NCI-H510A treated with DMSO at 0.1 percent for 48 hours (cell line): ENCODE measurements at places on chromosomes 5 and 9.

GRCh38 chr9:126028746-126029145 is 281.6 kb downstream of the PBX3 start:
- no peak for DNase-seq

GRCh38 chr5:111231119-111231518 is 6.9 kb downstream of the CAMK4 start:
- no peak for DNase-seq

- no peak for DNase-seq
These were observed 700.5 kb upstream of the CDH10 start for GRCh38 chr5:25345240-25345771.

DNA sequence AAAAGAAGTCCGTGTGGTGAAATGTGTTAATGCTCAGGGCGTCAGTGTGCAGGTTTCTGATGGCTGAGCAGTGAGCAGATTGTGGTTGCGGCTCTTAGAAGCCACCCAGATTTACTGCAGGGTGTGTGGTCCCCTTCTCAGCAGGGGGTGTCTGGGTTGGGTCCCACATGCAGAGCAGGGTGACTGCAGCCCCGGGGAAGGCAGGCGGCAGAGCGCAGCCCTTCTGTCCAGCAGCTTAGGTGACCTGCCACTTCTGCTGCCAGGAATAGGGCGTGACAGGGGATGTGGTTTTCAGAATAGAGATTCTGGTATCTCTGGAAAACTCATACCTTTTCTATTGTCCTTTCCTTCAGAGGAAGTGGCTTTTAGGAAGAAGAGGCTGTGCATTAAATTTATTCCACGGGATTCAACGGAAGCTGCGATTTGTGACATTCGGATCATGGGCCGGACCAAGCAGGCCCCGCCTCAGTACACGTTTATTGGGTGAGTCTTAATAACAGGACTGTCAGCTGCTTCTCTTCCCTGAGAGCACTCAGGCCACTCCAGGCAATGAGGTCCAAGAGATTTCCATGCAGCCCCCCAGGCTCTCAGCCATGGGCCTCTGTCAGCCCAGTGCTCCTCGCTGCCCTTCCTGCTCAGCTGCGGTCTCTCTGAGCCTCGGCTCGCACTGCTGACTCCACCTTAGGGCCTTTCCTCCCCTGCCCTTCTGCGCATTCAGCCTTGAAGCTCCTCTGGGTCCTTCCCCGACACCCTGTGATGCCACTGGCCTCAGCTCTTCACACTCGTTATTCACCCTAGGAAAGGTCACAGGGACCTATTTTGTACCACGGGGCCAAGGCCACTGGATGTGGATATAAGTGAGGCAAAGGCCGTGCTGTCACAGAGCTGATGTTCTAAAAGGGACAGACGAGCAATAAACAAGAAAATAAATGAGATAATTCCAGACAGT is 65.4 kb downstream of the MVB12B start:
- DNase-seq = no peak

- no peak for DNase-seq
These were observed 94.7 kb downstream of the FGF10 start for GRCh38 chr5:44294516-44294915.

DNA sequence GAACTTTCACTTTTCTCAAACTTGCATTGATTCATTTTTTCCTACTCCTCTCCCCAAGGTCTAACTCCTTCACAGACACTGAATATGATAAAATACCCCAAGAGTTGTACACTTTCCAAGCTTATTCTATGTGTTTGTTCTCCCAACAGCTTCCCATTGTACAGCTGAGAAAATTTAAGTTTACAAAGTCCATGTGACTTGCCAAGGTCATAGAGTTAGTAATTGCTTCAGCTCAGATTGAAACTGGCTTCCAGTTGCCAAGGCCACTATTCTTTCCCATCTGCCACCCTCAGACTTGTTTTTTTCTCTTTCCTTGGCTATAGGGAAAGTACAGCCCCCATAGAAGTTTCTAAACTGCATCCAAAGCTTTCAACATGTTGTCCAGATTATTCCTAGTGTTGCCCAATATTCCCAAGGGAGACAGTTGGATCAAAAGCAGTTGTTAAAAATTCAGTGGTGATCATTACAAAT is 34.8 kb downstream of the TNFSF8 start:
- no peak for DNase-seq

DNA sequence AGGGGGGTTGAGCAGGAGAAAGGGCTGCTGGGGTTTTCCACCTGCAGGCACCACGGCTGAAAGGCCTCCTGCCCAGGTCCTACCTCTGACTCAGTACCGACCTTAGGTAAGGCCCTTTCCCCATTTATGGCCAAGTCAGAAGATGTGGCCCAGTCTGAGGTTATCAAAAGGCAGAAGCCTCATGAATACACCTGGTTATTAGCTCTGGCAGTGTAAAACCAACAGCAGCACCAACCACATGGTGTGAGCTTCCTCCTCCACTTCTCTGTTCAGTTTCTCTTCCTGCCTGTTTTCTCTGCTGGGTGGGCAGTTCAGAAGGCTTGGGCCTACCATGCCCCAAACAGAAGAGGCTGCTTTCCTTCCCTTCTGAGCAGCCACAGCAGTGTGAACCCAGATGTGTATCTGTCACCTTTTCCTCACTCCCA is 86.9 kb downstream of the UGCG start:
- DNase-seq = peak; percentile 57

- DNase-seq = no peak
These were observed 35.8 kb downstream of the IZUMO3 start for GRCh38 chr9:24509850-24510249.

GRCh38 chr9:131869348-131869747 is 129.5 kb upstream of the RAPGEF1 start:
- no peak for DNase-seq

GRCh38 chr5:97162045-97162444 is 19.6 kb upstream of the LIX1 start:
- DNase-seq = peak; percentile 56

DNA sequence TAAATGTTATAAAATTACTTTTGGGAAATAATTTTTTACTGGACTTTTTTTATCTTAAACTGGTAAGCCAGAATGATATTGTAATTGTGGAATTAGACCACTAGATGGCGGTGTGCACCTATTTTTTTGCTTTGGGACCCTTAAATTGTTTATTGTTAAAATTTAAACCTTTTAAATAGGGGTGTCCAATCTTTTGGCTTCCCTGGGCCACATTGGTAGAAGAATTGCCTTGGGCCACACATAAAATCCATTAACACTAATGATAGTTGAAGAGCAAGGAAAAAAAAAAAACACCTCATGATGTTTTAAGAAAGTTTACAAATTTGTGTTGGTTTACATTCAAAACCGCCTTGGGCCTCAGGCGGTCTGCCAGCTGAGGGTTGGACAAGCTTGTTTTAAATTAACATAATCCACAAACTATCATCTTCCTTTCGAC is 28.4 kb upstream of the GADD45G start:
- peak; percentile 40 for DNase-seq

- DNase-seq = no peak
These were observed 21.9 kb downstream of the CSF2 start for GRCh38 chr5:132095424-132095972.

GRCh38 chr5:167525004-167525403 is 766.4 kb upstream of the WWC1 start:
- no peak for DNase-seq

DNA sequence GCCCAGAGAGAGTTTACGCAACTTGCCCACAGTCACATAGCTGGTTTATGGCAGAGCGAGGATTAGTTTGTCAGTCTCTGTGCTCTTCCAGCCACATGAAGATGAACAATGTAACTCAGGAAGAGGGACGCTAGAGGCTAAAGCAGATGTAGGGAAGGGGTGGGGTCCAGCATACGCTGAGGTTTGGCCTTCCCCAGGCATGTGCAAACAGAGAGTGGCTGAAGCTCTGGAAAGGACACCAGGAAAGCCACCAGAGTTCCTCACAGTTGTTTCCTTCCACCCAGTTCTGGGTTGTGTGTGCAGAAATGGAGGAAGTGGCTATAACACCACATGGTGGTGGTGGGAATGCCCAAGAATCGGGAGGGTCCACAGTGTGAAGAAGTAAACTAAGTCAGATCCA is 60.0 kb downstream of the SNX18 start:
- no peak for DNase-seq

GRCh38 chr9:83981126-83981871 is 694 bp downstream of the RMI1 start:
- DNase-seq = peak; percentile 62

DNA sequence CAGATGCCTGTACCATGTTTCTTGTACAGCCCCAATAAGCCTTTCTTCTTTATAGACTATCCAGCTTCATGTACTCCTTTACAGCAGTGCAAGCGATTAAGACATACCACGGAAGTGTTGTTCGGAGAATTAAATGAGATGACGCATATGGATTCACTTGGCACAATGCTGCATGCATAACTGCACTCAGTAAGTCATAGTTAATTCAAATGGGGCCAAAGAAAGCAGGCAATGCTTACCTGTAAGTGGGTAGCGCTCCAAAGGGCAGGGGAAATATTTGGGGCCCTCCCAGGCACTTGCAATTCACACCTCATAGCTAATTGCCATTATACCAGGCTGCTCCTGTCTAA is 7.7 kb upstream of the ADRA1B start:
- no peak for DNase-seq

GRCh38 chr9:129011761-129012181 is 16.4 kb downstream of the SH3GLB2 start:
- DNase-seq = no peak

DNA sequence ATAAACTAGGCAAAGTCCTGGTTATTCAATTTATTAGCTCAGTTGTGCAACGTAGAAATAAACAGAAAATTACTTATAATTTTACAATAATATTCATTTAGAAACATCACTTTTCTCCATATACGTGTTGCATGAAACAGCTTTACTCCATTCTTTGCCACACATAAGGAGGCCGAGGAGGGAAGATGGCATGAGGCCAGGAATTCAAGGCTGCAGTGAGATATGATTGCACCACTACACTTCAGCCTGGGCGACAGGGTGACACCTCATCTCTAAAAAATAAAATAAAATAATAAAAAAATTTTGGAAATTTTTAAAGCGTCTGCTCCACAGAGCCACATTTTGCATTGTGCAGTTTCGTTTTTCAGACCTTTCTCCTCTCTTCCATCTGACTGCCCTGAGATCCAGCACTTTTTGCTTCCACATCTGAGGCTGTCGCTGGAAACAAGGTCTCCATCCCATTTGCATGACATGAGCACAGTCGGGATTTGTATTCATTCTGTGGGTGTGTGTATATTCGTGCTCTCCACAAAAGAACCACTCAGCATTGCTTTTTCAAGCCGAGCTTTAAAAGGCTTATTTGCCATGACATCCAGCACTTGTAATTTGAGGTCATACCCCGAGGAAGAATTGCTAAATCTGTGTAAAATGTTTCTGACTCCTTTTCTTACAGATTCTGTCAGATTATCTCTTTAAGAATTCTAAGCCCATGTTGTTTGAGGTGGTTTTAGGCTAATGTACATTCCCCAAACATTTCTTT is 98.6 kb upstream of the MSX2 start:
- DNase-seq = no peak

GRCh38 chr5:17189381-17190036 is 27.9 kb upstream of the BASP1 start:
- DNase-seq = peak; percentile 95

DNA sequence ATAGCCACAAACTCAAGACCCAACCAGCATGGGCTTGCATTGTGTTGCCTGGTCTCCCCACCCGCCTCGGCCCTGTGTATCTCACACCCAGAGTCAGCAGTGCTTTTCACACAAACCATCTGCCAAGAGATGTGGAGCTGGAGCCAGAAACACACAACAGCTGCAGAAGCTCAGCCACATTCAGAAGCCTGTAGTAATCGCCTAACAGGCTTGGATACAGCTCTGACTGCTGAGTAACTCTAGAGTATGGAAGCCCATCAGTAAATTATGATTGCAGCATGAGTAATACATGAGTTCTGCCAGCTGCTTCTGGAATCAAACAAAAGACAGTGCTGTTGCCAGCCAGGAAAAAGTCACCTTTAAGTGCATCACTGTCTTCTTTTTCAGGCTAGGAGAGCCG is 16.0 kb downstream of the TEK start:
- DNase-seq = no peak

DNA sequence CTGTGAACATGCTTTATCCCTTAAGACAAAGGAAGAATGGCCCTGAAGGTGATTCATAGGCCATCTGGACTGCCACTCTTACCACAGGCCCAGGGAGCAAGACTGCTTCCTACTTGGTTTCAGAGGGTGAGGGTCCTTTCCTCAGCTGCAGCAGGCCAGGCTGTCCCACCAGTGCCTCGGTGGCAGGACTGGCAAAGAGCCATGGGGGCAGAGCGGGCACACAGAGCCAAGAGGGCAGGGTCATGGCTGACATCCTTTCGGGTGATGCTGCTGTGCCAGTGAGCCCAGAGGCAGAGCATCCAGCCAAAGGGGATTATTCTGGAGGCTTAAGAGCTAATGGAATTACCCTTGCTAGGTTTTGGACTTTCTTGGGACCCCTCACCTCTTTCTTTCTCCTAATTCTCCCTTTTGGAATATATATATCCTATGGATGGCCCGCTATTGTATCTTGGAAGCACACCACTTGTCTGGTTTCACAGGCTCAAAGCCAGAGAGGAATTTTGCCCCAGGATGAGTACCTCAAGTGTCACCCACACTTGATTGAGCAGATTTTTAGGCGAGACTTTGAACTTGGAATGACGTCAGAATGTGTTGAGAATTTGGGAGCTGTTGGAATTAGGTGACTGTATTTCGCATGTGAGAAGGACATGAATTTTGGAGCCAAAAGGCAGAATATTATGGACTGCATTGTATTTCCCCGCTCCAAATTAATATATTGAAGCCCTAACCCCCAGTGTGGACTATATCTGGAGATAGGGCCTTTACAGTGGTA is 180.6 kb downstream of the BARX1 start:
- no peak for DNase-seq

- DNase-seq = no peak
These were observed 92.7 kb downstream of the HRH2 start for GRCh38 chr5:175750511-175750931.

- peak; percentile 90 for DNase-seq
These were observed 277.0 kb downstream of the SMARCA2 start for GRCh38 chr9:2291980-2292704.

DNA sequence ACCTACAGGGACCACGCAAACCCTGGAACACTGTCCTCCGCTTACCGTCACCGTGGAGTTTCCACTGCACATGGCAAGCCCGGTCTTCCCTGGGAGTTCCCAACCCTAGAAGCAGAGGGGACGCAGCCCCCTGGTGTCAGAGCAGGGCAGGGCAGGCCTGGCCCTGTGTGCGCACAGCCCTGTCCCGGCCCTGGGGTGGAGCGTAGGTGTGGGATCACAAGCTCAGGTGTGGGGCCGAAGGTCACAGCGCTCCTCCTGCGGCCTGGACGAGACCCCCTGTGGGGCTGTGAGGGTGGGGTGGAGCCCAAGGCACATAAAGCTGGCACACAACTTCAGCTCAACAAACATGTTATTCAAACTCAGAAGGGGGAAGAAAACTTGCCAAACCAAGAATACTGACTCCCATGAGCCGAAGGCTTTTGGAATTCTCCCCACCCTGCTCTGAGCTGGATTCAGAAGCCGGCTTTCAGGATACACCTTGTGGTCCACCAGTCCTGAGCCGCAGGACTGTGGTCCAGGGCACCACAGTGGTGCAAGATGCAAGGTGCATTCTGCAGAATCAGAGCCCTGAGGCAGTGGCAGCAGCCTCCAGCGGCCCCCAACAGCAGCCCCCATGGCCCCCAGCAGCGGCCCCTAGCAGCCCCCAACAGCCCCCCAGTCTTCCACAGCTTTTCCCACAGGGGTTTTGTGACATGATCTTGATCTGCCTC is 11.8 kb upstream of the EXOC3 start:
- DNase-seq = peak; percentile 59
